ENCODE measurements at places on chromosomes 7 and 10.

GRCh38 chr7:55884321-55884720, 2.9 kb upstream of the ZNF713 start:
- DNase-seq = no peak

DNA sequence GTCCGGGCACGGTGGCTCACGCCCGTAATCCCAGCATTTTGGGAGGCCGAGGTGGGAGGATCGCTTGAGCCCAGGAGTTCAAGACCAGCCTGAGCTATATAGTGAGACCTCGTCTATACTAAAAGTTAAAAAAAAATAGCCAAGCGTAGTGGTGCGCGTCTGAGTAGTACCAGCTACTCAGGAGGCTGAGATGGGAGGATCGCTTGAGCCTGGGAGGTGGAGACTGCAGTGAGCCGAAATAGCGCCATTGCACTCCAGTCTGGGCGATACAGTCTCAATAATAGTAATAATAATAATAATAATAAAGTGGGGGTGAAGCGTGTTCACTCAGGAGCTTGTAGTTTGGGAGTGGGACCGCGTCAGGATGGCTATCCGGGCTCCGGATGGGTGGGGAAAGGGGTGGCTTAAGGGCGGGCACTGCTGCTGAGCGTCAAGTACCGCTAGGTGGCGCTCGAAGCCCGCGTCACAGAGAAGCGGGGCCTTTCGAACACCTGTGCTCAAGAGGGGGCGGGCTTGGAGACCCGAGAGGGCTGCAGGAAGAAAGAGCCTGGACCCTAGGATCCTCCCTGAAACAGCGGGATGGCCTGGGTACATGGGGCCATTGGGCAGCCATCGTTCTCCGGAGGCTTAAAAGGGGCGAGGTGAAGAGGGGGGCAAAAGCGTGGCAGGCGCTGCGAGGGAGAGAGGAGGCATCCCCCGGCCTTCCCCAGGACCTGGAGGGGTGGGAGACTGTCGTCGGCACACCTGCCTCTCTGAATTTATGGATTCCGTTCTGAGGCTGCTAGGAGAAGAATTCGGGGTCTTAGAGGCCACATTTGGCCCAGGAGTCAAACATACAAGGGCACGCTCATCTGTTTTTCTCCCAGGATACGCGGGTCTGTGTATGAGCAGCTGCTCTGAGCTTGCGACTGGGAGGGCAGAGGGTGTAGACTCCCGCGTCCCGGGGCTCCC, 14.5 kb downstream of the LBX1 start:
- DNase-seq = peak; percentile 25

GRCh38 chr7:24576171-24577025, 3.1 kb downstream of the PALS2 start:
- DNase-seq = no peak

GRCh38 chr7:117048114-117048866, 95.0 kb downstream of the ST7 start:
- no peak for DNase-seq

- DNase-seq = no peak
These were observed 1.3 kb downstream of the SEMA3D start for GRCh38 chr7:85185424-85186082.

GRCh38 chr7:92306153-92306552, 60.4 kb downstream of the ANKIB1 start:
- no peak for DNase-seq

- no peak for DNase-seq
These were observed 111.5 kb upstream of the PHYHIPL start for GRCh38 chr10:59064759-59065539.

GRCh38 chr7:13860734-13861133, 128.7 kb downstream of the ETV1 start:
- no peak for DNase-seq

DNA sequence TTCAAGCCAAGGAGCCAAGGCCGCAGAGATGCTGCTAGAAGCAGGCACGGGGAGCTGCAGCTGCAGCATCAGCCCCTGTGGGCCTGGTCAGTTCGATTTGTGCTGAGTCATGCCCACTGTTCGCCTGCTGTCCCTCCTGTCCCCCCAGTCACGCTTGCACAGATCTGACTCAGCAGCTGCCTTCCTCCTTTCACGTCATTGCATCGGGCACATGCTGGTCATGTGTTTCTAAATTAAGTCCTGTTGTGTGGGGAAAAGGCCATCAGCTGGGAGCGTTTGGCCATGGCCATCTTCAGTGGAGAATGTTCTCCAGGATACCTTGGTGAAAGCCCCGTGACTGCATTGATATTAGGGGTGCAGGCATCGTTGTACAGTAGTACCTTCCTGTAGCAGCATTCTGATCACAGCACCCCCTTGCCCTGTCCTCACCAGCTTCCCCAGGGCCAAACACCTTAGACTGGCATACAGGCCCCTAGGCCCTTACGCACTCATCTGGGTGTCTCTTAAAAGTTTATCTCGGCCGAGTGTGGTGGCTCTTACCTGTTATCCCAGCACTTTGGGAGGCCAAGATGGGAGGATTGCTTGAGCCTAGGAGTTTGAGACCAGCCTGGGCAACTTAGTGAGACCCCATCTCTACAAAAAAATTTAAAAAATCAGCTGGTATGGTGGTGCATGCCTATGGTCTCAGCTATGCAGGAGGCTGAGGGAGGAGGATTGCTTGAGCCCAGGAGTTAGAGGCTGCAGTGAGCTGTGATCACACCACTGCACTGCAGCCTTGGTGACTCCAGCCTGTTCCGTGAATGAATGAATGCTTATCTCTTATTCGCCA, 23.2 kb downstream of the POR start:
- no peak for DNase-seq

Measured in stimulated activated CD4-positive, alpha-beta T cell treated with anti-CD3 and anti-CD28 coated beads, Interleukin-1b, Interleukin-23, amount 100 ng/mL, for 1 hour (primary cell).